ENCODE measurements at places on chromosomes 1 and 21.

GRCh38 chr1:234907208-234907939 is 221.3 kb downstream of the TOMM20 start:
- no peak for DNase-seq

- DNase-seq: no peak
Observed at GRCh38 chr1:53367503-53368313, 39.8 kb upstream of the LRP8 start.

DNA sequence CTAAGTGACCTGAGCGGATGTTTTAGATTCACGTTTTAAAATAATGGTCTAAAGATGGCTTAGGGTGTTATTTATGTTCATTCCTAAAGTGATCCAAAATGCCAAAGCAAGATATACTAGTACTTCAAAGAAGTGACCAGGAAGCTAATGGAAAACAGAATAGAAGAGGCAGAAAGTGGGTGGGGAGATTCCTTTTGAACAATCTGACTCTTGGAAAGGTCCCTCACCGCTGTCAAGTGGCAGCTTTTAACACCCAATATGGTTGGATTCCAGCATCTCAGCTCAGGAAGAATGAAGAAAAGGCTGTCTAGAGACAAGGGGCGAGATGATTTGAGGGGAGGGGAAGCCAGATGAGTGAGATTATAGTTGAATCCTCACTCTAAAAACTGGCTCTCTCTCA is 90.3 kb downstream of the SCMH1 start:
- no peak for DNase-seq

DNA sequence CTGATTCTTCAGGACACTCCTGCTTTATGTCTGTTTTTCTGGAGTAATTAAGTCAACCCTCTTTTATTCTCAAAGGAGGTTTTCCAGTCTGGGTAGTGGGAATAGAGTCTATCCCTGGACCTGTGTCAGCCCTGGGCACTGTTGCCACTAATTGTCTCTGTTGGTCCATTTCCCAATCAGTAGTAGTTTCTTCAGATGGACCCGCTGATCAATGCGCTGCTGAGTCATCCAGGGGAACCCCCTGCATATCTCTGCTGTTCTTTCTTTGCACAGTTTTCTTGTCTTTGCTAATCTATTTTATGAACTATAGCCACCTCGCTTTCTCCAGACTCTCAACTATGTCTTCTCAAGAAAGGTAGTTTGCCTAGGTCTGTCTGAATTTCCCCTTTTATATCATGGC is 82.5 kb downstream of the TNNI3K start:
- DNase-seq: no peak

GRCh38 chr1:4657244-4657789 is 2.9 kb downstream of the AJAP1 start:
- DNase-seq: no peak

DNA sequence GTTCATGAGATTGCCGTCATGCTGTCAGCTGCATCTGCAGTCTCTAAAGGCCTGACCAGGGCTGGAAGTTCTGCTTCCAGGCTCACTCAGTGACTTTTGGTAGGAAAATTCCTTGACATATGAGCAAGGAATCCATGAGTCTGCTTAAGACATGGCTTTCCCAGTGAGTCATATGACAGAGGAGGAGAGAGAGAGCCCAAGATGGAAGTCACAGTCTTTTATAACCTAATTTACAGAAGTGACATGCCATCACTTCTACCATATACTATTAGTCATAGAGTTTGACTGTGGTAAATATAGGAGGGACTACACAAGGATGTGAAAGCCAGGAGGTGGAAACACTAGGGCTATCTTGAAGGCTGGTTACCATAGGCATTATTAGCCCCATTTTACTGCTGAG is 115.2 kb downstream of the ROR1 start:
- DNase-seq: no peak

DNA sequence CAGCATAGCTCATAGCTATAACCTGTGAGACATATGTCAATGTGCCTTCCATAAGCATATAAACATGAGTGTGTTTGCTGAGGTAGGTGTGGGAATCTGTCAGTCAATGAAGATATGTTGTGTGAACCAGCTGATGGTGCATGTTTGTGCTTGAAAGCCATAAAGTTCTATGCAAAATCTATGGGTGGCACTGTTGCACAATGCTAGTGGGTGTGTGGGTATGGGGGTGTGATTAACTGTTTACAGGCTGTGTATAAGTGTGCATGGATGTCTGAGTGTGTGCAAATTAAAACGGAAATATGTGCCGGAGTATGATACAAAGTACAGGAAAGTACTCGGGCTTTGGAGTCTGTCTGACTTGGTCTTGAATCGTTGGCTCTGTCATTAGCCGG is 1.0 kb upstream of the ATP2B4 start:
- peak; percentile 36 for DNase-seq

- DNase-seq: no peak
Observed at GRCh38 chr1:111212634-111213335, 12.3 kb upstream of the DENND2D start.

GRCh38 chr21:27572696-27573095 is 605.8 kb upstream of the ADAMTS5 start:
- no peak for DNase-seq

GRCh38 chr1:155226910-155227260 is 18.4 kb downstream of the MTX1 start:
- no peak for DNase-seq

DNA sequence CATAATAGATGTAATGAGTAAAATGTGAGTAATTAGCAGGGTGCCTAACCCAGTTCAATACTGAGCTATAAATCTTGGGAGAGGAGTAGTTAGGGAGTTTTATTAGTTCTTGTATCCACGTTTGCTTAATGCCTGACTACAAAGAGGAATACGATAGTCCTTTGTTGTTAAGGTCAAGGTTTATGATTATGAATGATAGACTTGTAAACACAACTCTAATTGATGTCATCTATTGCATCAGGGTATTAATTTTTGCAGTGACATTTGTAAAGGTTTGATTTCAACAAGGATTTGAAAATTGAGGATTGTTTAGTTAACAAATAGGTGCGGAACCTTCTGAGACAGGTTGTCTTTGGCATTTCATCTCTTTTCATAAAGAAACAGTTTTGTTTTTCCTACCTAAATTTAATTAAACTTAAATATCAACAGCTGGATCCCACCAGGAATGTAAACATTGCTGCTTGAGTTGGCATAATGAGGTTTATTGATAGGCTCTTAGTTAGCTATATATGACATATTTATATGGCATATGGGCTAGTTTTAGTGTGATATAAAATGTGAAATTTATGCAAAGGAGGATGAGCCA is 9.7 kb downstream of the SOAT1 start:
- DNase-seq: no peak

DNA sequence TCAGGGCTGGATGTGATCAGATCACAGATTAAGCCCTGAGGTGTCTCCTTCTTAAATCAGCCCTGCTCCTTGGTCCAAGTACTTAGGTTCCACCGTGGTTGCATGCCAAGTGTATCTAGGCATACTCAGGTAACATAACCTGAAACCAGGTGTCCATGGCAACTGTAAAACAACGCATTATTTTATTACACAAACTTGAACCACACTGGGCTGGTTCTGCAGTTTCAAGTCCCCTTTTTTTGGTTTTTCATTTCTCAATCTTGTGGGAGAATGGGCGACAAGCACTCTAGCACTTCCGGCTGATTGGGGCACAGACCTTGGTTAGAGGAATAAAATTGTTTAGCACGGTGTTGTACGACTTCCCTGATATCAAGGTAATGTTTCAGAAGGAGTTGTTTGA is 65.2 kb downstream of the GBP6 start:
- no peak for DNase-seq

DNA sequence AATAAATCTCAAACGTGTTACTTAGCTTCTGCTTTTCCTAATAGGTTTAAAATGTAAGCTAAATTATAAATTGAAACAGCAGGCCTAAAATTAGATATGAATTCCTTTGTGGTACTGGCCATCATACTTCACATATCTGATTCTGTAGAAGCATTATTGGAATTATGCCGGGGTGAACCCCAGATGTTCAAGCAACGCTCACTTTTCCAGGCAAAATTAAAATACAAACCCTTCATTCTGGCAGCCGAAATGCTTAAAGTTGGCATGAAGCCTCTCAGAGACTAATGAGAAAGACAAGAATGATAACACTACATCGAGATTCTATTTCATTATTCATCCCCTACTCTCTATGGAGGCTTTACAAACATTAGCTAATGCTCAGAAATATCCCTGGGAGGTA is 1352.7 kb upstream of the ADGRL2 start:
- no peak for DNase-seq

GRCh38 chr1:193299038-193299437 is 112.6 kb upstream of the B3GALT2 start:
- no peak for DNase-seq

DNA sequence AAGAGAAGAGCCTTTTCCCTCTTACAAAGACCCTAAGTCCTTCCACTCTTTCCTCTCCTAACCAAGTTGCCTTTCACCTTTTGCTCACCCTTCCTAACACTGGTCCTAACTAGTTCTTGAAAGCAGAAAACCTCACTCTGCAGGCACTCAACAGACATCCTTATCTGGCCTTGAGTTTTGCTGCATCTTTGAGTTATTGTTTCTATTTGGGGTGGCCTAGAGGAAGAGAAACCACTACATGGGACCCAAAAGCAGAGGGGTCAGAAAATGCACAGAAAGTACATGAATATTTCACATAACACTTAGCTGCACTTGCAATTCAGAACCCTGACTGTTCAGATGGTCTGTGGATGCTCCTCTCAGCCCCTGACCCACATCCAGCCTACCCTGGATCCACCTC is 178.3 kb upstream of the SYT6 start:
- DNase-seq: no peak

GRCh38 chr1:31939484-31940329 is 1.5 kb upstream of the PTP4A2 start:
- no peak for DNase-seq

DNA sequence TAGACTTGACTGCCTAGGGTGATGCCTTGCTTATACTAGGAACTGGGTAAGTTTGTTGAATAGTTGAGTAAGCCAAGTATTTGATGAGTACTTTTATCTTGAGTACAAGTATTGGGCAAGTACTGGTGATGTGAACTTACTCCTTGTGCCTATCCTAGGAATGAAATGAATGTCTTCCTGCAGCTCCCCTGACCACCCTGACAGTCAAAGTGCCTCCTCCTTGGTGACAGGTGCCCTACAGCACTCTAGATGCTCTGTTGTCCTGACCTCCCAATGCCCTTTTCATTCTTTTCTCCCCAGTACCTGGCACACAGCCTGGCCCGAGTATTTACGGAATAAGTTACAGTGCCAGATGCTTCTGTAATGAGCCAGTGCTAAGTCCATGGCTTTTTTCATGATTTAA is 25.5 kb downstream of the PCSK9 start:
- peak; percentile 22 for DNase-seq

- DNase-seq: no peak
Observed at GRCh38 chr1:180160357-180160756, 5.7 kb downstream of the QSOX1 start.

- DNase-seq: no peak
Observed at GRCh38 chr21:39663066-39663465, 50.3 kb downstream of the B3GALT5 start.

- no peak for DNase-seq
Observed at GRCh38 chr21:16186742-16187141, 457.0 kb downstream of the USP25 start.

GRCh38 chr21:16320110-16320509 is 590.3 kb downstream of the USP25 start:
- DNase-seq: no peak

DNA sequence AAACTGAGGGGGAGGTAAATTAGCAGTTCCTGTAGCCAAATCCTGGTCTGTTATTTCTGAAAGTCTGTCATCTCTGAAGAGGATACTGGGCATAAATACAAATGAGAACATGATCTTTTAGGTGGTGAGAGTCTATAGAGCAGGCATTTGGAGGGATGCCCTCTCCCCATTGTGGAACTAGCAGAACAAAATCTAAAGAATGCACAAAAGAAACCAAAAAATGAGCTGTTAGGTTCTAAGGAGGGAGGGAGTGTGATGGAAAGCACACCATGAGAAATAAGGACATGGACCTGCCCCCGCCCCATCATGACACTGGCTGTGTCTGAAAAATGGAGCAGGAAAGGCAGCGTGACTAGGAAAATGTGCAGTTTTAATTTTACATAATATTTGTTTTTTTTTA is 262.0 kb downstream of the KIF26B start:
- no peak for DNase-seq

GRCh38 chr1:70896224-70896623 is 151.4 kb downstream of the PTGER3 start:
- no peak for DNase-seq

DNA sequence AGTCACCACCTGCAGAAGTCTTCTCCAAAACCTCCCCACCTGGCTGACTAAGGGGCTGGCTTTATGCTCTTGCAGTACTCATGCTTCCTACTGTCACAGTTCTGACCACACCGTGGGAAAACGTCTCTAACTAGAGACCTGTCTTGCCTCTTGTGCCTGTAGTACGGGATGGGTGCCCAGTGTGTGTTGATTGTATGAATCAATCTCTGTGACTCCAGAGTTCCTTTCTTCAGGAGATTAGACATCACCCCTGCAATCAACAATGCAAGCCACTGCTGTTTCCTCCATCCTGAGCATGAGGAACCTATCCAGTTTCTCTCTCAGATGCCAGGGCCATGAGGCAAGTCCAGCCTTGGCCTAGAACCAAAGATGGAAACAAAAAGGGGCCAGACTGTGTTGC is 64.1 kb downstream of the LRRN2 start:
- DNase-seq: no peak

- no peak for DNase-seq
Observed at GRCh38 chr1:166603296-166603695, 236.0 kb upstream of the POGK start.

- no peak for DNase-seq
Observed at GRCh38 chr1:213939888-213940287, 47.9 kb upstream of the PROX1 start.

- no peak for DNase-seq
Observed at GRCh38 chr1:8358897-8359616, 41.1 kb downstream of the SLC45A1 start.

DNA sequence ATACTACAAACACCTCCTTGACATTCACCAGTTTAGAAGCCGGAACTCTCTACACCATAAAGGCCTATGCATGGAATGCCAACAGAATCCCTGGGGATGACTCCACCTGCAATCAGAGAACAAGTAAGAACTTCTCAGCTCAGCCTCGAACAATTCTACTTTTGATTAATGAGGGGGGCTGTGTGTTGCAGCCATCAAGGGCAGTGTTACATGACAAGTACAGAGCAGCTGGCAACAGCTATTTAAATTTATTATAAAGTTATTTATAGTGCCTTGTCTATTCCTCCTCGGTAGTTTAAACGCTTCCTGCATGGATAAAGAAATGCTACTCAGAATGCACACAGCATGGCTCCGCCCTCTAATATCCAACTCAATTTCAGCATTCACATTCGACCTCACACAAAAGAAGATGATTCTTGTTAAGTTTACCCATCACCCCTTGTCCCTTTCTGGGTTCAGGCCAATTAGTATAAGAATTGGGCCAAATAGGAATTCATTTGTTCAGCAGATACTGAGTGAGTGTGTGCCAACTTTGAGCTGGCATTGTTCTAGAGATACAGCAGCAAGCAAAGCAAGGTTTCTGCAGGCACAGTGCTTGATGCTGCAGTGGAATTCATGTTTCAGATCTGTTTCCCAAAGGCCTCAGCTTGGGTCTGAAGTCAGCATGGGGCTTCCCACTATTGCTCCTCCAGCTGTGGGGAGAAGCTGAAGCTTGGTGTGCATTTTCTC is 6.4 kb downstream of the FNDC7 start:
- DNase-seq: no peak

GRCh38 chr1:23809751-23810171 is 9.2 kb upstream of the GALE start:
- no peak for DNase-seq

Measured in Panc1 (cell line).